ENCODE measurements at places on chromosomes 3 and 15.

- no peak for DNase-seq
These were observed 28.6 kb downstream of the LRTM1 start for GRCh38 chr3:54899273-54899672.

GRCh38 chr15:31442226-31442625 is 115.6 kb downstream of the KLF13 start:
- DNase-seq: no peak

DNA sequence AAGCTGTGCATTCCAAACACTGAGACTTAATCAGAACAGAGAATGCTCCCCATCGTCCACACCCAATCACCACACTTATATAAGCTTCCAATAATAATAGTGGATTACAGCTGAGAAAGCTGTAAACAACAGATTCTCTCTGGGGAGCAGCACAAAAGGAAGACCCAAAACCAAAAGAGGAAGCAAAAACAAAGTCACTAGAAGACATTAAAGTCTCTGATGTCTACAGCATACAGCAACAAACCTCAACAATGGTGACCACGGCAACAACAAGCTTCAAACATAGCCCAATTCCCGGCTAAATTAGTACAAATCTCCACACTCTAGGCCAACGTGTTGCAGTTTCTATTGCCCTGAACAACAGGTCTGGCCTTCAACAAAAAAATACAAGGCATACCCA is 37.7 kb downstream of the ZDHHC23 start:
- no peak for DNase-seq

GRCh38 chr3:119340014-119340413 is 45.8 kb downstream of the ARHGAP31 start:
- no peak for DNase-seq

- no peak for DNase-seq
These were observed 819.7 kb downstream of the FHIT start for GRCh38 chr3:60431599-60431958.

DNA sequence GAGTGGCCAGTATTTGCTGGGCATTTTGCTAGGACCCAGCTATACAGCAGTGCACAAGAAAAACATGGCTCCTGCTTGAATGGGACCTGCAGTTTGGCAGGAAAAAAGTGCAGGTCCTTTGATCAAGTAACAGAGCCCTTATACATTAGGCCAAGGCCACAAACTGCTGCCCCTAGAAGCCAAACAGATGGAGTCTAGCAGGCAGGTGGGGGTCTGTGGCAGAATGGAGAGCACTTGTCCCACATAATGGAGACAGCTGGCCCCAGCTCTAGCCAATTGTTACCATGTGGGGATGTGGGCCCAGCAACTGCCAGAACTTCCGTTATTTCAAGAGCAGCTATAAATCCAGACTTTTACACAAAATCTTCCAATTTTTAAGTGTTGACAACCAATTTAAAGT is 79.3 kb downstream of the SHQ1 start:
- no peak for DNase-seq
